ENCODE measurements at places on chromosomes 2 and 18. TPM values are rescaled to one million over a fixed set of nuclear protein-coding genes. Genes with fewer than 3 reads are reported as not detected.

GRCh38 chr2:82478641-82479040, 1980.4 kb downstream of the SUCLG1 start:
- no peak for DNase-seq
- no peaks in the 10 kb centered on the region for H3K36me3 ChIP-seq
- no peak overlapping the region for H3K27ac ChIP-seq
- no peaks in the 10 kb centered on the region for H3K27me3 ChIP-seq

UBXN2A gene
- 16.8 TPM for total RNA-seq

AMER3 gene
- total RNA-seq, result not detected

RAX gene
- total RNA-seq, result not detected
